Urinary bladder (tissue), 4 donors: ENCODE measurements at places on chromosomes 2 and 18. TPM values are rescaled to one million over a fixed set of nuclear protein-coding genes. Genes with fewer than 3 reads are reported as not detected.

DNA sequence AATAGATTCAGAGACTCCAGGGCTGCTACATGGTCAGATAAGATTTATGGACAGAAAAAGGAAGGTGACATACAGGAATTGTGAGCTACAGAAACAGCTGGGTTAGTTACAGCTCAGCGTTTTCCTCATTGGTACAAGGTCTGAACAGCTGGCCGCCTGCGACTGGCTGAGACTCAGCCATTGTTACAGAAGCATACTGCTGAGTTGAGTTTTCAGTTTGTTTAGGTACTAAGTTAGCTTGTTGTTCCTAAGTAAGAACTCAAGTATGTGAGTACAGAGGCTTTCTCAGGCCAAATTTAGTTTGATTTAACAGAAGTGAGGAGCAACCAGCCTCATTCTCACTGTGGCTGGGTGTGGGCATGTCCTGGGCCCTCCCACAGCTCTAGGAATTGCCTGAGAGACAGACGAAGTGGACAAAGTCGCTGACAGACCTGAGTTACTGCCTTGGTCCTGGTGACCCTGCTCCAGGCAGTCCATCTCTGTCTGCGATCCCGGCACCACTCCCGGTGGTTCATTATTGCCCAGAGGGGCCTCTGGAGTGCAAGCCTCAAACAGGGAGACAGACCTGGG, 27.8 kb upstream of the RHOB start:
- no peak for DNase-seq

DNA sequence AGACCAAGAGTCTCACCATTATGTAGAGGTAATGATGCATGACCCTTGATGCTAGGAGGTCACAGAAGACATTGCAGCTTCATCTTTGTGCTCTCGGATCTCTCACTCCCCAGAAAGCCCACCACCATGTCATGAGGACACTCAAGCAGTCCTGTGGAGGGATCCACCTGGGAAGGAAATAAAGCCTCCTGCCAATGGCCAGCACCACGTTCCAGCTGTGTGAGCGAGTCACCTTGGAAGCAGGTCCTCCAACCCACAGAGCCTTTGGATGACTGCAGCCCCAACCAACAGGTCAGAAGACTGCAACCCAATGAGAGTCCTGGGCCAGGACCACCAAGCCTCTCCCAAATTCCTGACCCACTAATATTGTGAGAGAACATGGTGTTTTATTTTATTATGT, 38.4 kb downstream of the CYP26B1 start:
- no peak for DNase-seq

GRCh38 chr18:62457877-62458276, 64.9 kb upstream of the ZCCHC2 start:
- DNase-seq: no peak

GRCh38 chr2:46134531-46135227, 162.5 kb upstream of the EPAS1 start:
- DNase-seq: peak; percentile 40

DNA sequence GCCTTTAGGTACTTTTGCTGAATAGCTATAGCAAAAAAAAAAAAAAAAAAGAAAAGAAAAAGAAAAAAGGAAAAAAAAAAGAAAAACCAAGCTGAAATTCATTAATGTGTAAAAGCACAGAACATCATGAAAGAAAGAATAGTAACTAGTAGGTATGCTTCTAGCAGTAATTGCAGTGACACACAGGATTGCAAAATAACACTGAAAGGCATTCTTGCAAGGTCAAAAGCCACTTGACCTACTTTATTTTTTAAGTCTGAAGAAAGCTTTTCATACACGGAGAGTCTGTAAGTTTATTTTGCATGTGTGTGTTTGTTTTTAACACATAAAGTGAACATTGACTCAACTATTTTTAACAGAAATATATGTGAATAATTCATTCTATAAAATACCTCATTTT, 54.4 kb downstream of the DOK6 start:
- no peak for DNase-seq

DNA sequence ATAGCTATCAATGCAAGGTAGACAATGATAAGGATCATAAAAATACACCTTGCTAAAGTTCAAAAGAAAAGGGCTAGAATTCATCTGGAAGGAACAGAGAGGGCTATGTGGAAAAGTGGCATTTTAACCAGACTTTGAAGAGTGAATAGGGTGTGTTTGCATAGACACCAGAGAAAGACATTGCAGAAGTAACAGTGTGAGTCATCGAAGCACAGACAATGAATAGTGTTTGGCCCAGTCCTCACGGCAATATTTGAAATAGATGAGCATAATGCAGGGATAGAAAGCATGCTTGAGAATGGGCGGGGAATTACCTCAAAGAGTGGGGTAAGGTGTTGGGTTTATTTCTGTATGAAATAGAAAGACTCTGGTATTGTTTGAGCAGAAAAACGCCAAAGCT, 24.2 kb downstream of the MYT1L start:
- no peak for DNase-seq

DNA sequence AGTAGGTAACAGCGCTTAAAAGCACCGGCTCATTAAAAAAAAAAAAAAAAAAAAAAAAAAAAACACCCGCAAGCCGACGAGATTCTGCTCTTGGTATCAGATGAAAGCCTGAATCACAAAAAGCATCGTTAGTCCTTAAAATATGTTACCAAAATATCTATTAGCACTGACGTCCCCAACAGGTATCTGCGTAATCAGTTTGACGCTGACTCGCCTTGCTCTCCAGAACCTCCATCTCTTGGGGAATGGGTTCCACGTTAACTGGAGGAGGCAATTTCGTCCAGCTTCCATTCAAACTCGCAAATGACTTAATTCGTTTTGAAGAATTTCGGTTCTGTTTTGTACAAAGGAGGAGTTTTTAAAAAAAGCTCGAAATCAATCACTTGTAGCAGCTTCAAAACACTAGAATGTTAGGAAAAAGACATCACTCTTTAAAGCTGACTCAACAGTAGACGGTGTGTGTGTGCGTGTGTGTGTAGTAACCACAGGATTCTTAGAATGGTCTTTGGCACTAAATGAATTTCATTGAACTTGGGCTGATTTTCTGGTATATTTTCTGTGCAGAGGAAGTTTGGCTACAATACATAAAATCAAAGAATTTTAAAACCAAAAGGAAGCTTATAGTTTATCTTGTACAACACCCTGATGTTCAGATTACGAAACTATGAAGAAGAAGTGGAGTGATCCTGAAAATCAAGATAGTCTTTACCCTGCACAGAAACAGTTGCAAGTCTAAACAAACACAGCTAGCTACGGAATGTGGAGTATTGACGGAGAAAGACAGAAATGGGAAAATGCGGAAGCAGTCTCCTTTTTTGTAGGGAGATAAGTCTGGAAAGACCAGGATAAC, 1.1 kb upstream of the PGAP1 start:
- peak; percentile 58 for DNase-seq

DNA sequence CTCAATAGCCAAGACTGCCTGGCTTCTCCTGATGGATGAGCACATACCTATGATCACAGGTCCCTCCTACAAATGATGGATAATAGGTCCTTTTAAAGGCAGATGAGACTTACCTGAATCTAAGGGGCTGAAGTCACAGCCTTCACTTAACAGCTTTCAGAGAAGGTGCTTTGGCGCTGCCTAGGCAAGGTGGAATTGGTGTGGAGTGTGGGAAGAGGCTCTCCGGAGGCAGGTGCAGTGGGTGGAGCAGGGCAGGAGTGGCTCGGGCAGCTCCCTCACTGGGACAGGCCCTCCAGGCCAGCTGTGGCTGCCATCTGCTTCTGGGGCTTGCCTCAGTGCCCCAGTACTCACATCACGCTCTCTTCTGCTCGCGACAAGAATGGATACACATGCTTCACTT, 99.0 kb upstream of the TPO start:
- no peak for DNase-seq

GRCh38 chr2:71417300-71418202, 35.8 kb upstream of the DYSF start:
- DNase-seq: no peak

- DNase-seq: no peak
Measured at GRCh38 chr2:56624181-56624580, 440.4 kb downstream of the CCDC85A start.

DNA sequence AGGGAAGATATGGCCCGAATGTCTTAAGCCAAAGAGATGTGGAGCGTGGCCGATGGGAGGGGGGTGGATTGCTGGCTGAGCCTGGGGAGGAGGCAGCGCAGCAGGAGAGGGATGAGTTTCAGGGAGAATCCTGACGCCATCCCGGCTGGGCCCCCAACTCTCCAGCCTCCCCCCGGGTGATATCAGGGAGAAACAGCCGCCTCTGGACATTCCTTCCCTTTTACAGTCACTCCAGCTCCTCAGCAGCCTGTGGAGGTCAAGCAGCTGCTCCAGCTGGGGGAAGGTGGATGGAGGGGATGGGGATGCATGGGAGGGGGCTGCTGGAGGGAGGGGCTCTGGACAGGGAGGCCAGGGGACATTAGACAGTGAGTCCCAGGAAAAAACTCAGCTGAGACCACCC, 9.5 kb upstream of the DES start:
- no peak for DNase-seq

GRCh38 chr2:177589186-177589585, 196.6 kb downstream of the AGPS start:
- DNase-seq: no peak

DNA sequence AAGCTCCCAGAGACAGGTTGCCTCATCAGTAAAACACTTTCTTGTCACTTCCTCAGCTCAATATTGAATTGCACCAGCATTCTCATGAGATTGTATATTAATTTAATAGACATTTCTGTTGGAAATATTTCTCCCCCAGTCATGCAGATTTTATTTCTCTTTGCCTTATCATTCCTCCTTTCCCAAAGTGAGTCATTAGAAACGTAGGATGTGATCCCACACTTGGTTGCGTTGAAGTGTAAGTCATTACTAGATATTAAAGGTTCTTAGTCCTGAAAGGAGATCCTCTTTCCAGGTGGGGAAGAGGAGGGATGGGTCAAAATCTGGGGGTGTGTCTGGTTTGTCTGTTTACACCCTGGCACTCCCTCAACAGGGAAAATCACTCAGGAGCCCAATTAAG, 438.2 kb downstream of the SLC4A3 start:
- no peak for DNase-seq

DNA sequence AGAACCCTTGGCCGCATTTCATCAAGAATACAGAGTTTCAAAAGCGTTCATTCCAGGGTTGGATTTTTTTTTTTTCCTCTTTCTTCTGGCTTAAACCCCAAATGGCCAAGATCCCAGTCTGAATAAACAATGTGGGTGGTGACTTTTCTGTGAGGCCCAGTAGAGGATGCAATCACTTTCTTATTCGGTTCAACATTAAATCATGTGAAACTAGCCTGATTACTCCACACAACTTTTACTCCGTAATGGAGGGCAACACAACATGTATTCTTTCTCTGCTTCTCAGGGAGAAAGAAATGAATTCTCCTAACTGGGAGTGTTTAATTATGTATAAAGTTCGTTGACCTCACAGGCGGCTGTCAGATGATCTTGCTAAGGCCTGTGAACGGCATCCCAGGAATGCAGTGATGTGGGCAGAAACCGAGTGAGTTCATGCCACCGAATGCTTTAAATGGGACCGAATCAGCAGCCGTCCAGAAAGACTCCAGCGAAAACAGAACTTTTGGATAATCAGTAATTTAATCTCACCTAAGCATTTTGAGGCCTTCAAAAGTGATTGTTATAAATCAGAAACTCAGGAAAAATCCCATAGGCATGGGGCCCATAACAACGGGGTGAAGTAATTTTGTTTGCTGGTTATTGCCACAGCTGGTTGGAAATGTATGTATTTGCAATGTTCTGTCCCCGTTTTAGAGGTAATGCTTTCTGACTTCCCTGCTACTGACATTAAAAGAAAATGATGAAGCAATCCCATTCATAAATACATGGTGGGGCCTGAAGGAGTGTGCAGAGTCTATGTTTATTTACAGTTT, 81.5 kb downstream of the BCL2 start:
- peak; percentile 86 for DNase-seq

- DNase-seq: no peak
Measured at GRCh38 chr2:120367649-120368048, 21.7 kb downstream of the INHBB start.

- DNase-seq: no peak
Measured at GRCh38 chr18:62611453-62612288, 88.8 kb downstream of the ZCCHC2 start.

DNA sequence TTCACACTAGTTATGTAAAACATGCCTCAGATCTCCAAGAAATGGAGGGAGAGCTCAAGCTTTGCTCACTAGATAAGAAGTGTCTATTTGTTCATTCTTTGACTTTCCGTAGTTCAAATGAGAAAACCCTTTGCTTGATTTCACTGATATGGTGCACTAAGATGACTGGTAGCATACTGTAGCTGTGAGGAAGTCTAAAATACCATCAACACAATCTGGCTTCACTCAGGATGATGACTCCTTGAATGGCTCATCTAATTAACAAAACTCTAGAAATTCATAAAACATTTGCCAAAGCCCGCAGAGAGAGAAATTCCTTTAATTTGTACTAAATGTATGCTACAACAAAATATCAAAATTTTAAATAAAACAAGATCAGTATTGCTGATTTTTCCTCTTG, 152.8 kb upstream of the STK17B start:
- DNase-seq: no peak

DNA sequence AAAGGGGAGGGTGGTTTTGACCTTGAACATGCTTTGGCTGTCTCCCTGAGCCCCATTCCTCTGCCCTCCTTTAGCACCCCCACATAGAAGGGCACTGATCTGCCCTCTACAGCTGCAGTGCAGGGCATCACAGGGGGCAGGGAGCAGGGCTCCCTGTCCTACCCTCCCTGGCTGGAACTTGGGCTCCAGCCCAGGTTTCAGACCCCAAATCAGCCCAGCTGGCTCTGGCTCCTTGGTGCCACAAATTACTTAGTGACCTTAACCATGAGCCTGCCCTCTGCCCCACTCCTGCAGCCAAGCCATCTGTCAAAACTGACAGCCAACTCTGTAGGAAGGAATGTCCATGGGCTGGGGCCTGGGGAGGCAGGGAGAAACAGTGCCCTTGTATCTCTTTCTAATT, 105.6 kb downstream of the MAPK4 start:
- no peak for DNase-seq

DNA sequence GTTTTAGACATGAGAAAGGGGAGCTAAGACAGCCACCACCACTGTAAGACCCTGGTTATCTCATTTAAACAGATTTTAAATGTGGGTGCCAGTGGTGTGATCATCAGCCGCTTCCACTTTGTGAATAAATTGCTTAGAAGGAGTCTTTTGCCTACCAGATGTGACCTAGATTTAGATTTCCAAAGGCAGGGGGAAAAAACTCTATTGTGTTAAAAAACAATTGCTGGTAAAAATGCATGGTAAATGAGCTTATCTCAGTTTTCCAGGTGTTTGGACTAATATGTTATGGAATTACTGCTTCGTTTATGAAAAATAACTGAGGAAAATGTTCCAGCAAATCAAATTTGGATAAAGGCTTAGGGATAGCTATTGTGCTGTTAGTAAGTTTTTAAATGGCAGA, 466.3 kb upstream of the RAB12 start:
- no peak for DNase-seq

- no peak for DNase-seq
Measured at GRCh38 chr2:98464772-98465310, 20.2 kb downstream of the INPP4A start.

The RPL31 gene
- 1,407 TPM for total RNA-seq

The FIGLA gene
- total RNA-seq: not detected

The TUBA4B gene
- not detected for total RNA-seq

The UGT1A5 gene
- 0.79 TPM for total RNA-seq

The ARMC9 gene
- total RNA-seq: 25.9 TPM

The ROCK1 gene
- 128 TPM for total RNA-seq

The MDH1B gene
- total RNA-seq: 1.2 TPM

The CCDC150 gene
- 9.8 TPM for total RNA-seq

The ARL4C gene
- total RNA-seq: 6.3 TPM
